ENCODE measurements at places on chromosomes 3 and 15.

DNA sequence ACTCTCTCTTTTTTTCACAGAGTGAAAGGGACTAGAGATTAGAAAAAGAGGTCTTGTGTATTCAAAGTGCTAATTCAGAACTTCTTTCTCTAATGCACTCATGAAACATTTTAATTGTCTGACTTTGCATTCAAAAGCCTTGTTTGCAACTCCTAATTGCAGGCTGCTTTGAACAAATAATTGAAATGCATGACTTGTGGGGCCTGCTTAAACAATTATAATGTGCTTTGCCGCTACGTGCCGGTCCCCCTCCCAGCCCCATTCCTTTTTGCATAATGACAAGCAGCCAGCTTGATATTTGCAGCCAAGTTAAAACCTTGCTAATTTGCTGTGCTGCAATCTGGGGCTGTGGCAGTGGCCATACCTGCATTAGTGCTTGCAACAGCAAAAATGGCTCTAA lies 114.5 kb downstream of the FOXB1 start:
- no peak for DNase-seq

DNA sequence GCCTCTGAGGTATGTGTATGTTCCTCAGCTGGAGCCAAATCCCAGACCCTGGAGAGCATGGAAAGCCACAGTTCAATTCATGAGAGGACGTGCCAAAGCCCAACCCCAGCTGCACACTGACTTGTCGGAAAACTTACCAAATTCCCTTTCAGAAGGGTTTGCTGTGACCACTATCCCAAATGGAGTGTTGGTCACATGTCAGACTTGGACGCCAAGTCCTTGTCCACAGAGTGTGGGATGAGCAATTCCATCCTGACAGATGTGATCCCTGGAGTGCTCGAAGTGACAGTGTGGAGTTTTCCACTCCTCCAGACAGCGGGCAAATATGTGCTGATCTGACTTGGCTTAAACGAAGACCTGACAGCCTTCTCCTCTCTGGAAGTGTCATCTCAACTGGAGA lies 71.2 kb downstream of the RORA start:
- DNase-seq: no peak

DNA sequence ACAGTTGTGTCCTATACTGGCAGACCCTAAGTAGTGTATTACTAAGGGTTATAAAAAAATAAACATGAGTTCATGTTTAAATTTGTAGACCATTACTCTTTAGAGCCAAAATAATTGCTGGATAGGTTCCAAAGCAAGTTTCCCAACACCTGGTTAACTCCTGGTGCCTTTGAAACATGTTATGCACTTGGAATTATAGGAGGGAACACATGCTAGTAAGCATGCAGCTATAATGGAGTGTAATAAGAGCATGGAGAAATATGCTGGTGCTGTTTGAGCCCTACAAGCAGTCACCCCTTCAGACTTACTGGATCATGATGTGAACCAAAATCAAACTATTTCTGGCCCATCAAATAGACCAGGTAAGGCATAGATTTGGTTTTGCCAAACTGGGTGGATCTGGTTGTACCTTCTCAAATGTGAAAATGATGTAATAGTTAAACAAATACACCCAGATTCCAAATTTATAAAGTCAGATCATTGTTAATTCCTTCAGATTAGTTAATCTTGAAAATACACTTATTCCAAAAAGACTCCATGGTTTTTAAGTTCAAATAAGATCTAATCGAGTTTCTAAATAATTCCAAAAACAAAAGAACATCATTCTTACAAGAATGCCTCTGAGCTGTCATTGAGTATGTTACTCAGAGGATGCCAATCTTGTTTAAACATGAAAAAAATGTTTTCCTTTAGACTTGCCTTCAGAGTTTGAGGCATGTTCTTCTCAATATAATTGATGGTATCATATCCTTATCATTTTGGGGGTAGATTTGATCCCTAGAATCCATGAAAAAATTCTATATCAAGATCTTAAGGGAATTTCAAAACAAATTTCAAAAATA lies 69.3 kb downstream of the LRRC28 start:
- DNase-seq: no peak

- no peak for DNase-seq
Measured at GRCh38 chr3:59777667-59778077, 727.8 kb upstream of the CFAP20DC start.

DNA sequence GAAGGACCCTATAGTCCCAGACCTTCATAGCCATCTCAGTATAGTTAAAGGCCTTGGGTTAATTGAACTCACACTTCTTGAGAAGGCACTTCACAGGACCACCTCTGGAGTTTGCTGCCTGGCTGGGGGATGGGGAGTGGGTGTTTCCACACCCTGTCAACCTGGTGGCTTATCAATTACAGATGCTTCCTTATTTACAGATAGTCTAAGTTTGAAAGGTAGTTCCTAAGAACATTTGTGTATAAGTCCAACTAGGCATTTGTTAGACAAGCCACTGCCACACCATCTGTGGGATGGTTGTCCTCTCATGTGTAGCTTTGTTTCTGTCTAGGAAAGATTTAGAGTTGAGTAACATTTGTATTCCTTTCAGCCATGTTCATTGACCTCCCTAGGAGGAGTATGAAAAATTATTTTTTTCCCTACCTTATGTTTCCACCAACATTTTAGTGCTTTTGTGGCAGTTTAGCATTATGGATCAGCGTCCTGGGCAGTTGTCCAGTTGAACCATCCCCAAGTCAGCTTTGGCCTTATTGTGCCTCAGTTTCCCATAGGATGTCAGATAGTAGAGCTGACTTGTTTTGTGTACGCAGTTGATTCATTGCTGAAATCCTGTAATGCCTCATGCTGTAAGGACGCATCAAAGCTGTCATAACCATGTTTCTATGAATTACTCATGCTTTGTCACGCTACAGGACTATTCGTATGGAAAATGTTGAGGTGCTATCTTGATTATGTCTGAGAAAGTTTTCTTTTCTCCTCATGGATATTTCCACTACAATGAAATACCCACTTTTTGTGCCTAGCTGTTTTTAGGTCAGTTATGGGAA lies 21.2 kb upstream of the SIAH2 start:
- DNase-seq: no peak

GRCh38 chr15:56598991-56599390 lies 134.1 kb upstream of the MNS1 start:
- peak; percentile 7 for DNase-seq

GRCh38 chr15:86163816-86164215 lies 84.1 kb downstream of the AGBL1 start:
- no peak for DNase-seq
